ENCODE measurements at places on chromosomes 1 and 21.

DNA sequence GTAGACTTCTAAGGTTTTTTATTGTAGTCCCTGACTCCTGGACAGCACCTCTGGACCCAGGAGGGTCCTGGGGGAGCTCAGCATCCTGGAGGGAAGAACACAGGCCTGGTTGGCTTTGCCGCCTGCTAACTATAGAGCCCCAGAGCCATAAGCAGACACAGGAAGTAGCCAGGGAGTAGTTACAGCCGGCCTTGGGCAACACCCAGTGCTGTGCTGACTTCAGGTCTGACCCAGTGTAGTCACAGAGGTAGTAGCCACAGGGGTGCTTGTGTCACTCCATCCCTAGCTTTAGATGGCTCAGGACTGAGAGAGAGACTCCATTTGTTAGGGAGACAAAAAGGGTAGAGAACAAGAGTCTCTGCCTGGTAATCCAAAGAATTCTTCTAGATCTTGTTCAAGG, 21.9 kb downstream of the MCOLN2 start:
- no peak for DNase-seq

- no peak for DNase-seq
Measured at GRCh38 chr1:85822696-85823095, 114.5 kb upstream of the ZNHIT6 start.

GRCh38 chr1:215489771-215490565, 77.1 kb upstream of the KCTD3 start:
- no peak for DNase-seq

GRCh38 chr1:220028346-220028895, 17.9 kb downstream of the EPRS1 start:
- no peak for DNase-seq

DNA sequence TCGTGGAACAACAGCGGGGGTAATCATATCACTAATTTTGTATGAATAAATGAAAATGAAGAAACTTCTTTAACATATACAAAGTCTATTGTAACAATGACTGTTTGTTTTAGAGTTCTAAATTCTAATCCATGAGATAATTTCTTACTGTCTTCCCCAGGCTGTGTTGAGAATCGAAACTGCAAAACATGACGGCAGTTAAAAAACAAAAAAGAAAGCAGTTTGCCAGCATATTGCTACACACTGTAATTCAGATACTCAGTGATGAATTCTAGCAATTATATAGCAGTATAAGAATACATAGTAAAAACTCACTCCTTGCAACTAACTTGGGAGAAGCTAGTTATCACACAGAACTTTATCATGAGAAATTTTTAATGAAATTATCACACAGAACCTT, 22.1 kb downstream of the INSL5 start:
- DNase-seq: no peak

DNA sequence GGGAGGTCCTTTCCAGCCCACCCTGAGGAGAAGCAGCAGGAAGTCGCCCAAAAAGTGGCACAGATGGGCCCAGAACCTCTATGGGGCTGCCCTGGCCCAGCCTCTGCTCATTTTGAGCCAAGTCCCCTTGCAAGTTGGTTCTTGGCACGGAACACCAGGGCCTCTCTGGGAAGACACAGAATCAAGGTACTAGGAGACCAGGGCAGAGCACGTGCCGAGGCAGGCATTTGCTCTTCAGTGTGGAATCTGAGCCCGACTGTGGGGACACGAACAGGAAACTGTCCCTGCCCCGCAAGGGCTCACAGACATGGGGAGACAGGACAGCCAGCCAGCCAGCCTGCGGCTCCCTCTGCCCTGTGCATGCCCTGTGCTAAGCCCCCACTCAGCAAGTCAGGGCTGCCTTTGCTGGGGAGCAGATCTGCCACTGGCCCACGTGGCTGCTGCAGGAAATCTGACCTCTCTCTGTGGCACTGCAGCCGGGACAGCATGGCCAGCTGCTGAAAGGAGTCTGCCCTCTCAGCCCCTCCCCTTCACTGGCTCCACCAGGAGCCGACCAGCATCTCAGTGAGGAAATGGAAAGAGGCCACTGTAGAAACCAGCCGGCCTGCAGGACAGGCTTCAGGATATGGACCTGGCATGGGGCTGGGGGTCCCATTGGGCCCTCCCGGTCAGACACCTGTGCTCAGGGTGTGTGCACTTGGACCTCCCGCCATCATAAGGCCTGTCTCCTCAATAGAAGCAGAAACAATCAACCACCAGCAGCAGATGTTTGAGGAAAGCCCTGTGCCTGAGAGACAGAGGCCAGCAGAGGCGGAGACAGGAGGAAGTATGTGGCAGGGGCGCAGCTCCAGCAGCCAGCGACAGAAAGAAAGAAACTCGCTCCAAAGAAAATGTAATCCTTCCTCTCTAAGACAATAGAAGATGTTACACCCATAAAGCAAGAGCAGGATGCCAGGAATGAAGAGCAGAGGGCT, 3.7 kb downstream of the ARHGEF16 start:
- DNase-seq: no peak
